M059J (cell line): ENCODE measurements at places on chromosomes 6 and 20. TPM values are rescaled to one million over a fixed set of nuclear protein-coding genes. Genes with fewer than 3 reads are reported as not detected.
A peak's percentile ranks its signal among the peaks of the same experiment; 100 is the strongest.

SIRPA gene
- total RNA-seq = 25.1 and 42.4 TPM in 2 replicates

SEC23B gene
- 108 and 129 TPM in 2 replicates for total RNA-seq

DNA sequence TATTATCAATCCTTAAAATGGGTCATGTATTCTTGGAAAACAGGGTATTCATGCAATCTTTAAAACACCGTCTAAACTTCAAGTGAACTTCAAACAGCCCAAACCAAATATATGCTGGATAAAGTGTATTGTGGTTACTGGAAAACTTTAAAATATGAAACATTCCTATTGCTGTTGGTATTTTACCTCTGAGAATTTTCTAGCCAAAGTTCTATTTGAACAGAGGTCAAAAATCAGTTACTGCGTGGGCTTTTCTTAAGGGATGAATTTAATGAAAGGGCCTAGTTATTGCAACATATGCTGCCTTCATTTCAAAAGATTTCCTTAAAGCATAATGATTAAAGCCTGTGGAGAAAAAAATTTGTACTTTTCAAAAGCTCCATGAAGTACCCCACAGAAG is 436.0 kb downstream of the PLCB1 start:
- DNase-seq = no peak

GRCh38 chr20:36573798-36574365 is 485 bp downstream of the TGIF2 start:
- DNase-seq = peak; percentile 34

ABCF1 gene
- 56.3 and 95.3 TPM in 2 replicates for total RNA-seq

DNA sequence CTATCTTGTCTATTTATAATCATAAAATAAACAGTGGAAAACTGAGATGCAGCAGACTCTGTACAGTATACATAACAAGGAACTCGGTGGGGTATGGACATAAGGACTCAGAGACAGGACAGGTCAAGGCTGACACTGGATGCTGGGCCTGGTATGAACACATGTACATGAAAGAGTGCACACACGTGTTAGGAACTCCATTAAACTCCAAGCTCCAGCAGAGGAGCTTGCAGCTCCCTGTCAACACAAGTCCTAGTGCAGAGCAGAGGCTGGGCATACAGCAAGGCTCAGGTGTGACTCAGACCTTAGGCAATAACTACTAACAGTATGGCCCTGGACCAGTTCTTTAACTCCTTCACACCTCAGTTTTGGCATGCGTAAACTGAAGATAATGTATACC is 17.1 kb downstream of the NAPB start:
- peak; percentile 18 for DNase-seq

DNA sequence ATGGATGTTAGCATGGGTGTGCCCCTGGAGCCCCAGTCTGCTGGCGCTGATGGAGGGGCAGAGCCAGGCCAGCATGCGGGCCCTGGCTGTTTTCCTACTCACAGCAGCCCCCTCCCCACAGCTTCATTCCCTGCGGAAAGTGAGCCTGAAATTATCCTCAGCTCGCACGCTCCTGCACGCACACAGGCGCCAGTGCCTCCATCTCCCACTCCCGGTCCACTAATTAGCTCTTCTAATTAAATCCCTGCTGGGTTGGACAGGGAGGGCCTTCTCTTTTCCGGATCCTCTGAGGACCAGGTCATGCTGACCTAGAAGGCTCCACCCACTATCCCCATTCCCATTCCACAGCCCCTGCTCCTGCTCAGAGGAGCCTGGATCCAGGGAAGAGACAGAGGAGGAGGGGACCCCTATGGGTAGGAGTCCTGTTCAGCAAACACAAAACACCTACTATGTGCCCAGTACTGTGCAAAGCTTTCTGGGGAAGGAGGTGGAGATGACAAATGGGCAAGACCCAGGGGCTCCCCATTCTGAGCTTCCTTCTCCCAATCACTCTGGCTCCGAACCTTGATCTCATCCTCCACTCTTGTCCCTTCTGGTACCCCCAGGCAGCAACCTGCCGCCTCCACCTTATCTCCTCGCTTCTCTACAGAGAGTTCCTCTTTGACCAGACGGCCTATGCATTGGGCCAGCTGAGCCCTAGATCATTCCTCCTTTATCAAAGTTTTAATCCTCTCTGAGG is 70.2 kb upstream of the CCDC167 start:
- DNase-seq = no peak

DNA sequence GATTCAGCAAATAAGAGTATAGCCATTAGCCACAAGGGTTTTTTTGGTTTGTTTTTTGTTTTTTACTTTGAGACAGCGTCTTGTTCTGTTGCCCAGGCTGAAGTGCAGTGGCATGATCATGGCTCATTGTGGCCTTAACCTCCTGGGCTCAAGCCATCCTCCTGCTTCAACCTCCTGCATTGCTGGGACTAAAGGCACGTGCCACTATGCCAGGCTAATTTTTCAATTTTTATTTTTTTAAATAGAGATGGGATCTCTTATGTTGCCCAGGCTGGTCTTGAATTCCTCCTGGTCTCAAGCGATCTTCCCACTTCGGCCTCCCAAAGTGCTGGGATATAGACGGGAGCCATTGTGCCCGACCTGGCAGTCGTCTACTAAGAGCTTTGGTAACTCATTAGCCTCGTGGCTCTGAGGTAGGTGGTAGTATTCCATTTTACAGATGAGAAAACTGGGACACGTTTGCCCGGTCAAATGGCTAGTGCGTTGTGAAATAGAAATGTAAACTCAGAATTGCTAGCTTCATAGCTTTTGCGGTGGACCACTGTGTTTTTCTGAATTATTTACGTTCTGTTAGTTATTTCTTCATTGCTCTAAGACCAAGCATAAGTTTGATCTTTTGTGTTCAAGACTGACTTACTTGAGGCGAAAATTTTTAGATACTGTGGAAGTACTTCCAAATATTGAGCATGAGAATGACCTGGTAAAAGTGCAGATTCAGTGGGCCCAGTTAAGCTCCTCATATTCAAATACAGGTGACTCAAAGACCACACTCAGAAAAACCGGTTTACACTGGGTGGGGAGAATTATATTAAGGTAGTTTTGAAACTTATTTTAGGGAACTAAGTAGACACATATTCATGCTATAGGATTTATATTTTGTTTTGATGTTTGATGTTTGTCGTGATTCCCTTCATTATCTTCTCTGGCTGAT is 2.1 kb downstream of the PANK2 start:
- DNase-seq = no peak

DNA sequence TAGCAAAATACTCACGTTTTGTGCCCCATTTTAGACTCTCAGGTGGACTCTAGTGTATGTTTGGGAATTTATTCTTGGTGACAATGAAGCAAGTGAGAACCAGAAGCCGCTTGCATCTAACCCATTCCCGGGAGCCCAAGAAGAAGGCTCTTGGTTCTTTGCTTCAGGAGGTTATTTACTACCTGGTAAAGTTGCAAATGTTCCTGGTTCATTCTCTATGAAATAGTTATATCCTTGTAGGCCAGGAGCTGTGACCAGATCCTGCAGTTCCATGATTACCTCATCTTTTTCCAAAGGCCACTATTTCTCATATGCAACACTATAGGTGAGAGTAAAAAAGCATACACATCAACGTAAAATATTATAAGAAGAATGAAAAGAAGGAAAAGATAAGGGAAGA is 60.9 kb upstream of the FABP7 start:
- no peak for DNase-seq

GRCh38 chr6:87287251-87287650 is 35.1 kb upstream of the SMIM8 start:
- no peak for DNase-seq

DNA sequence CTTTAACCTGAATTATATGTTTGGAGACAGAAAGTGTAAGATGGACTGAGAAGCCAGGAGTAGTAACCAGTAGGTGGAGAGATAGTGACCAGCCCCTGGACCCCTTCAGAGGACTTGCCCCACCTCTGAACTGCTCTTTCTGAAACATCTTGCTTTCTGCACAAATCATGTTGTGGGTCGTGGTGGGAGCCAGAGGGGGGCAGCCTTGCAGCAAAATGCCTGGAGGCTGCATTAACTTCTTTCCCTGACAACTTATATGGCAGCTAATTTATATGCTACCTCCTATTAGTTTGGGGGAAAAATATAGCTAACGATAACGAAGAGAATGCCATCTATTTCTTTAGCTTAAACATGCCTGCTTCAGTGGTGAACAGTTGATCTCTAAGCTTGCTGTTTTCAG is 859.8 kb downstream of the MAFB start:
- DNase-seq = peak; percentile 56
